ENCODE measurements at places on chromosomes 3 and 15. TPM values are rescaled to one million over a fixed set of nuclear protein-coding genes. Genes with fewer than 3 reads are reported as not detected.

- no peak for DNase-seq
- H3K4me3 ChIP-seq: no peak overlapping the region
- H3K36me3 ChIP-seq: no peaks in the 10 kb centered on the region
- H3K27ac ChIP-seq: no peak overlapping the region
- no peaks in the 10 kb centered on the region for H3K4me1 ChIP-seq
Measured at GRCh38 chr3:95123104-95123503, 1060.2 kb downstream of the NSUN3 start.

DNA sequence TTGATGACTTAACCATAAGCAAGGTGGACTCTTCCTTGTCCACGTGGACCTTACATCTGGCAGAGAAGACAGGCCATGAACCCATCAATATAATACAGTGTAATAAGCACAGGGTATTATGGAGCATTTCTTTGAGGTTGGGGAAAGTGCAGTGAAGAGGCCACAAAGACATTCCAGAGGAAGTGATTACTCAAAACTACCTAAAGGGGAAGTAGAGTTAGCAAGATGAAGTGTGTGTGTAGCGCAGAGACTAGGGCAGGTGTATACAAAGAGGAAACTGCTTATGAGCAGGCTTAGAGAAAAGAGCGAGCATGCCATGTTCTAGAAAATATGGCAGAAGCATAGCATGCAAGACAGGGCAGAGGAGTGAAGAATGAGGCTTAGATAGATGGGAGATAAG lies 17.9 kb downstream of the CP start:
- H3K4me1 ChIP-seq: no peaks in the 10 kb centered on the region
- no peaks in the 10 kb centered on the region for H3K36me3 ChIP-seq
- no peak overlapping the region for H3K4me3 ChIP-seq
- H3K27me3 ChIP-seq: no peaks in the 10 kb centered on the region
- no peak overlapping the region for H3K27ac ChIP-seq

The QTRT2 gene
- 20.8 TPM for total RNA-seq

DNA sequence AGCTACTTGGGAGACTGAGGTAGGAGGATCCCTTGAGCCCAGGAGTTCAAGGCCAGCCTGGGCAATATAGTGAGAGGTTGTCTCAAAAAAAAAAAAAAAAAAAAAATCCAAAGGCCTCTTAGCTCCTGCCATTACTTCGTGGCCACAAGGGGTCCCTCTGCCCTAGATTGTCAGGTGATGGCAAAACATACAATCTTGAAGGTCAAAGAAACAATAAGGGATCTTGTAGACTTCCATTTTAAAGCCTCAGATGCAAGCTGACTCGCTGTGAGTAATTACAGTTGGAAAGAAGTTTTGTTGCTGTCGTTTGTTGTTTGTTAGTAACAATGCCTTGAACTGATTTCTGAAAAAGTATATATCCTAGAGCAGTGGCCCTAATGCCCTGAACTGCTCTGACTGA lies 55.9 kb upstream of the PLCL2 start:
- H3K4me3 ChIP-seq: no peak overlapping the region
- H3K27ac ChIP-seq: no peak overlapping the region
- H3K4me1 ChIP-seq: no peaks in the 10 kb centered on the region
- no peaks in the 10 kb centered on the region for H3K36me3 ChIP-seq
- no peaks in the 10 kb centered on the region for H3K27me3 ChIP-seq

GRCh38 chr3:47985381-47985780 lies 30.8 kb downstream of the MAP4 start:
- peaks cover 4% of the 10 kb centered on the region for H3K4me1 ChIP-seq
- H3K27ac ChIP-seq: no peak overlapping the region
- DNase-seq: no peak
- H3K27me3 ChIP-seq: no peaks in the 10 kb centered on the region
- no peak overlapping the region for H3K4me3 ChIP-seq

The ADCY5 gene
- 12.9 TPM for total RNA-seq

GRCh38 chr3:129624347-129625071 lies 18.0 kb upstream of the PLXND1 start:
- no peak for DNase-seq
- peaks cover 5% of the 10 kb centered on the region for H3K4me1 ChIP-seq
- H3K4me3 ChIP-seq: no peak overlapping the region
- H3K27me3 ChIP-seq: no peaks in the 10 kb centered on the region
- H3K36me3 ChIP-seq: no peaks in the 10 kb centered on the region
- H3K27ac ChIP-seq: peak overlapping the region; percentile 7

DNA sequence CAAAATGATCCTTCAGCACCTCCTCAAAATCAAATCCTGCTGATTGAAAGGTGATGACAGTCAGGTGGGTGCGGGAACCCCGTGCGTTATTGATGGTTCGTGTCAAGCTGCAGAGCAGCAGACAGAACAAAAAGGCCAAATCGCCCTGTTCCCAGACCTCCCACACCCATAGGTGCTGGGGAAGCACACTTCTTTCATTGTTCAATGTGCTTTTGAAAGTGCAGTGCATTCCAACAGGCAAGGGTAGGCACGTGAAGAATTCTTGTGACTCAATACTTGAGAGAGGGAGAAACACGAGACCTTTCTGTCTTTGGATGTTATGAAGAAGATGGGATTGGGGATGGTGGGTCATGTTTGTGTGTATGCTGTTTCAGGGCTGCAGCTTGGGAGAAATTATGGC lies 514.0 kb downstream of the MCTP2 start:
- H3K36me3 ChIP-seq: no peaks in the 10 kb centered on the region
- no peaks in the 10 kb centered on the region for H3K4me1 ChIP-seq
- no peaks in the 10 kb centered on the region for H3K27me3 ChIP-seq
- H3K27ac ChIP-seq: no peak overlapping the region

DNA sequence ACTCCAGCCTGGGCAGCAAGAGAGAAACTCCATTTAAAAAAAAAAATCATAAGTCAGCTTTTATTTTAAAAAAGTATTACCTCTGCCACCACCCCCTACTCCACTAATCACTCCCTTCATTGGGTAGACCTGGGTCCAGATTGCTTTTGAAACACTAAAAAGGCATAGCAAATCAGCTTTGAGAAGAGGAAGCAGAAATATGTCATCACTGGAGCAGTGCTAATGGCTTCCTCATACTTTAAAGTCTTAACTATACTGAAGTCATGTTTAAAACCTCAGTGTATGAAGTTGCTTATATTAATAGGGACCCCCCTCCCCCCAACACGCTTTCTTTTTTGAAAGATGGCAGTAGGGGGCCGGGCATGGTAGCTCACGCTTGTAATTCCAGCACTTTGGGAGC lies 1.0 kb upstream of the HTR3D start:
- DNase-seq: no peak
- no peak overlapping the region for H3K4me3 ChIP-seq
- no peak overlapping the region for H3K27ac ChIP-seq
- H3K36me3 ChIP-seq: no peaks in the 10 kb centered on the region
- H3K4me1 ChIP-seq: no peaks in the 10 kb centered on the region
- H3K27me3 ChIP-seq: no peaks in the 10 kb centered on the region
